Small intestine (tissue), 16 donors: ENCODE measurements at places on chromosomes 1 and 21. TPM values are rescaled to one million over a fixed set of nuclear protein-coding genes. Genes with fewer than 3 reads are reported as not detected.

DNA sequence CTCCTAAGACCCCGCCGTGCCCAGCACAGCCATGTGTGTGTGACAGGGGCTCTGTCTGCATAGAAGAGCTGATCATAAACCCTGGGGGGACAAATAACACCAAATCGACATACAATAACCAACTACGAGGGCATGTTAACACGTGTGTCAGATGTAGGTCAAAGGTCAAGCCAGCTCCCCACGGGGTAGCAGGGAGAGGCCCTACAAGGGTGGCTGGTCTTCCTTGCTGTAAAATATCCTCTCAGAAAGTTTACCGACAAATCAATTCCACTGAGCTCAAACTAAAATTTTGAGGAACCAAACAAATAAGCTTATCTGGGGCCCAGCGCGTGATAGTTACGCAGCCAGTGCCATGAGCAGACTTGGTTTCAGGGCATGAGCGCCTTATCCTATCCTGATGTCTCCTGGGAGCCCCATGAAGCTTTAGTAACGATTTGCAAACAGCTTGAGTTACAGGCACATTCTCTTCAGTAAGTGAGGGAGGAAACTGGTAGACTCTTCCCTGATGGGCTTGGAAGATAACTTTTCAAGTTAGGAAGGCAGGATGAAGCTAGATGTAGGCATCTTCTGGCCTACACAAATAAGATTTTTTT is 2.7 kb upstream of the TMPRSS3 start:
- no peak for DNase-seq

DNA sequence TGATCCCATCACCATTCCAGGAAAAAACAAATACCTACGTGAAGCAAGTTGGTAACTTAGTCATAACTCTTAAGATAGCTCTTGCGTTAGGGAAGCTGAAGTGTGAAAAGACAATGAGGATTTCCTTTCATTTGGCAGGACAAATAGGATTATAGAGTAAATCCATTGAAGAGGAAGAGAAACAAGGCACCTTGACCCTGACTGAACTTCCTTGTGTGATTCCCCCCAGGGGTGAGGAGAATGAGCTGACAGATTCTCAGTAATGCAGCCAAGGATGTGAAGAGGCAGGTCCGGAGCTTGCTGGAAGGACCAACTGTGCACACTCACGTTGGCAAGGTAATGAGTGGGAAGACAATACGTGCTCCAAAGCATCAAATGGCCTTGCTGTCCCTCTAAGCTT is 55.0 kb upstream of the HMCN1 start:
- DNase-seq = no peak

- no peak for DNase-seq
Measured at GRCh38 chr1:224879162-224879803, 50.2 kb upstream of the DNAH14 start.

GRCh38 chr1:248631354-248632008 is 3.4 kb downstream of the OR2T11 start:
- peak; percentile 72 for DNase-seq

DNA sequence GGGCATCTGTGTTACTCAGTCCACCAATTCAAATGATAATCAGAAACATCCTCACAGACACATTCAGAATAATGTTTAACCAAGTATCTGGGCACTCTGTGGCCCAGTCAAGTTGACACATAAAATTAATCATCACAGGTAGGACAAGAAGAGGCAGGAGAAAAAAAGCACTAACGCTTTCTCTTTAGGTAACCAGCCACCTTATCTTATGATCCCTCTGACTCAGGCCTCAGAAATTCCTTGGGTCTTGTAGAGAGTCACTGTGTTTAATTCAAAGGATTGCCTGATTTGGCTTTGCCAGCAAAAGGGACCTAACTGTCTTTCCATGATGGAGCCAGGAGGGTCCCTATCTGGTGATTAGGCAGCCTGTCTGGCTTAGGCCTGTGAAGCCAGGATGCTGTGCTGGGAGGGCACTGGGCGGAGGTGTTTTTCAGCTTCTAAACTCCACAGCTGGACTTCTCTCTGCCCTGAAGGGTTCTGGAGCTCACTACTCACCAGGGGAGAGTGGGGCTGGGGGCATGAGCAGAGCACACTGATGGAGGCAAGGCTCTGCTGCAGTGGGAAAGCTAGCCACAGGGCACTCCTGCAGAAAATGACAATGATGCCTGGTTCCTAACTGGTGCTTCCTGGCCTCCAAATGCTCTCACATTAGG is 36.4 kb upstream of the STUM start:
- DNase-seq = no peak

DNA sequence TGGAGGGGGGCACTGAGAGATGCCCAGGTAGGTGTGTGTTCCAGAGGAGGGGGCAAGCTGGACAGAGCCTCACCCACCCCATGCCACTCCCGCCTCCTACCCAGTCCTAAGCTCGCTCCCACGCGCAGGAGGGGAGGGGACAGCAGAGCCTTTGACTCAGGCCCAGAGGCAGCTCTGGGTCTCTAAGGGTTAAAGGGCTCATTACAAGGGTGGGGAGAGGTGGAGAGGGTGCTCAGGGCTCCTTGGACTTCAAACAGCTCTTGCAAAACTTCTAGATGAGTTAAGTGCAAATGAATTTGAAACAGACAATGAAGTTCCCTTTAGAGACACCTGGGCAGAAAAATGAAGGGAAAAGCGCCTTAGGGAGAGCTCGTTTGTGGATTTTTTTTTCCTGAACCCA is 104.2 kb upstream of the CASZ1 start:
- DNase-seq = peak; percentile 79

GRCh38 chr1:227791425-227792143 is 23.9 kb upstream of the PRSS38 start:
- DNase-seq = no peak

DNA sequence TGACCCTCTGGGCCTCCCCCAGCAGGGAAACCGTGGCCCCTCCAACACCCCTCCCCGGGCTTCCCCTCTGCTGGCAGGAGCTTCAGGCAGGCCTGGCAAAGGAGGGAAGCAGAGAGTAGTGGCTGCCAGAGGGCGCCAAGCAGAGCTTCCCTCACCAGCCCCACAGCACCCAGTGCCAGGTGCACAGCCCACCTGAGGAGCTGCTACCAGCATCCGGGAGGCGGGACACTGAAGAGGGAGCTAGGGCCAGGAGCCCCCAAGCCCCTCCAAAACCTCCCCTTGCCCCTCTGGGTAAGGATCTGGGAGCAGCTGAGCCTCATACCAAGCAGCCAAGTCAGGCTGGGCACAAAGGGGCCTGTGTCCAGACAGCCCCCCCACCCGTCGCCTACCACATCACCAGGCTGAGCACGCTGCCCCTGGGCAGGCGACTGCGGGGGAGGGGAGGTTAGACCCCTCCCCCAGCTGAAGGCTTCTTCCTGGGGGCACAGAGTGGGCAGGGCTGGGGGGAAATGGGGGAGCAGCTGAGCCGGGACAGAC is 19.6 kb downstream of the CCDC24 start:
- no peak for DNase-seq

GRCh38 chr1:171160211-171160610 is 24.9 kb upstream of the FMO2 start:
- DNase-seq = peak; percentile 68

DNA sequence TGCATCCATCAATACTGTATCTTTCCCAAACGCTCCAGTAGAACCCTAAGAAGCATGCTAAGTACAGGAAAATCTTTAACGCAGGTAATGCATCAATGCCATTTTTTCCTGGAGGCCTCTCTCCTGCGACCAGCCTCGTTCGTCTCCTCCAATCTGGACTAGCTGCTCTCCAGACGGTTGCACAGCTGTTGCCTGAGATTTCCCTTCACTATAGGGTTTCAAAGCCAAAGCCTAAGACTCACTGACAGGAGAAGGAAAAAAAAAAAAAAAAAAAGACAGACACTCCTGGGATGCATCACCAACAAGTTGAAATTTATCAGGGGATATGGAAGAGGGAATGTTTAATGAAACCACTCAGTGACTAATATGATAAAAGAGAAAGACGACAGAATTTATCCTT is 93.0 kb downstream of the APP start:
- no peak for DNase-seq

DNA sequence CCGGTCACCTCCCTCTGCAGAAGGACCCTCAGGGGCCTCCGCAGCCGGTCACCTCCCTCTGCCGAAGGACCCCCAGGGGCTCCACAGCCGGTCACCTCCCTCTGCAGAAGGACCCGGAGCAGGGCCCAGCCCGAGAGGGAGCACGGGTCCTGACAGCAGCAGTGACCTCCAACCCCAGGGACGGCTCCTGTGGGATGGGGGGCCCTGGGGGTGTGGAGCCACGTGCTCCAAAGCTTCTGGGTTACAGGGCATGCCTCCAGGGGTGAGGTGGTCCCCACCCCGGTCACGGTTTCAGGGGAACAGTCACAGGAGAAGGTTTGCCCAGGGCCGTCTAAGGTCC is 40.3 kb downstream of the SLC19A1 start:
- no peak for DNase-seq

DNA sequence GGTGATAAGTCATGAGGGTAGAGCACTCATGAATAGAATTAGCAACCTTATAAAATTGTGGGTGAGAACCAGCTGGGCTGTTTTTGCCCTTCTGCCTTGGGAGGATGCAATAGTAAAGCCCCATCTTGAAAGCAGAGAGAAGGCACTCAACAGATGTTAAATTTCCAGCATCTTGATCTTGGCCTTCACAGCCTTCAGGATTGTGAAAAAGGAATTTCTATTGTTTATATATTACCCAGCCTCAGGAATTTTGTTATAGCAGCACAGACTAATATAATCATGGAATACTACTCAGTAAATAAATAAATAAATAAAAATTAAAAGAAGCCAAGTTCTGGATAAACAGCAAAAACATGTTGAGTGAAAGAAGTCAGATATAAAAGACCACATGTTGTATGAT is 175.2 kb downstream of the KCNT2 start:
- DNase-seq = no peak

- no peak for DNase-seq
Measured at GRCh38 chr21:35831230-35831629, 229.1 kb downstream of the SETD4 start.

DNA sequence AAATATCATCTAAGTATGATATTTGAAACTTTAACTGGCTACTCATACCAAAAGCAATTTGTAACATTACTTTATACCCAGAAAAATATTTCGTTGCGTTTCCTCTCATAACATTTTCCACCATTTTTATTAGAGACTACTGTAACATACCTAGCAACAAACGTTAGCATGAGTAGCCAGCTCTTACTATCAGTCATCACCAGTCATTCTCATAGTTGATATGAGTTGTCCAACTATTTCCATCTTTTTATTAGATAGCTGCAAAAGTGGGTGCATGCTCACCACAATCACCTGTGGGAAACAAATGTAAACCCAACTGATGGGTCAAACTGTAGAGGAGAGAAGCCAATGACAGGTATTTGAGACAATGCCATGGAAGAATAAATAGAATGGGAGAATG is 114.6 kb downstream of the AKT3 start:
- DNase-seq = no peak

DNA sequence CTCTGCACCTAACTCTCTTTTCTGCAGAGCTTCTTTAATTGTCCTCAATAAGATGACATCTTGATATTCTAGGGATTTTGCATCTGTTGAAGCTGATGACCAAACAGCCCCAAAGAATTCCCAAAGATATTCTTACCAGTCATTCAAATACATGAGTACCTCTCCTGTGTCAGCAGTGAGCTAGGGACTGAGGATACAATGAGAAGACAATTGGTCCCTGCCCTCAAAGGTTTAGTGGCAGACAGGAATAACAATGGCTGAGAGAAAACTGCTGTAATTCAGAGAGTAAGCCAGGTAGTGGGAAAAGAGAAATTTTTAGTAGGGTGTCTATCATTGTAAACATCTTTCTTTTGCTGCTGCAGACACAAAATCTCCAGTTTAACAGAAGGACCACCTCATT is 5.9 kb downstream of the MCOLN3 start:
- DNase-seq = no peak

- no peak for DNase-seq
Measured at GRCh38 chr1:15321601-15322000, 74.6 kb downstream of the FHAD1 start.

- no peak for DNase-seq
Measured at GRCh38 chr1:227297073-227297793, 21.1 kb downstream of the CDC42BPA start.

- DNase-seq = no peak
Measured at GRCh38 chr1:71488555-71489252, 407.9 kb upstream of the ZRANB2 start.

DNA sequence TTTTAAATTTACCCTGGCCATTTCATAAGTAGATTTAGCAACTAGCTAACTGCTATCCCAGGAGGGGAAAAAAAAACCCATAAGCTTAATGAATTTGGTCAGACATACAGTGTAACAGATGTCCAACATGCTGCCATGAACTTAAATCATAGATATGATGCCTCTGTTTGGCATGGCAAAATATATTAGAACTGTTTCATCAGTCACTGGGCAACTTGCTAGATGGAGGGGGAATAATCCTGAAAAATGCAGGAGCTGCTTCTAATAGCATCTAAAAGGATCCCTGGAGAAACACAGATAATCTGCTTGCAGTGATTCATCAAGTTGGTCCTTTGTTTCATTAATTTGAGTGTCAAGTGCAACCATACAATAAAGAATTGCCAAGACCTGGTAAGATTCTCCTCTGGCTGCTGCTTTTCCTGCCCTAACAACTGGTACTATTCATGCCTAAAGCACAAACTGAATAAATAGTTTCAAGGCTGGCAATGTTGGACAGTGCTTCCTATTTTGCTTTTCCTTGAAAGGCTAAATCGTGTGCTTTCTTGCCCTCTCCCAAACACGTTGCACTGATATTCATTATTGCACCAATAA is 1.5 kb upstream of the ST6GALNAC5 start:
- no peak for DNase-seq

DNA sequence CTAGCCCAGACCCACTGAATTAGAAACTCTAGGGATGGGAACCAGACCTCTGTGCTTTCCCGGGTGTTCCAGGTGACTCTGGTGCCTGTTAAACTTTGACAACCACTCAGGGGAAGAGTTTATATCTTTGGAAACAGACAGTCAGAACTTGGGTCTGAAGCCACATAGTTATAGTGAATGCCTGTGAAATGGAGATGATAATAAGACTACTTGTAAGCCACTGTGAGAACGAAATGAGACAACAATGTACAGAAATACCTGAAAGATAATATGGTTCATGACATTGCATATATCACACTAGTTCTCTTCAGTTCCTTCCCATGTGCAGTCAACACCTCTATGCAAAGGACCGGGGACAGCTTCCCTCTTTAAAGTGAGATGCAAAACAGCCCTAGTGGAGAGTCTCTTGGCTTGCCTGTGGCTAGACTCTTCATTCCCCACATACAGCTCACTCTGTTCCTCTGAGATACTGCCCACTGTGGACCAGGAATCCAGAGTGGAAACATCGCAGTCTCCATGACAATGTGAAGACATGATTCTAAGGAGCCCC is 287.5 kb downstream of the ASTN1 start:
- DNase-seq = no peak

- DNase-seq = no peak
Measured at GRCh38 chr1:223227486-223228196, 84.6 kb upstream of the TLR5 start.

GRCh38 chr1:186859995-186860394 is 31.2 kb downstream of the PLA2G4A start:
- no peak for DNase-seq

The DNAJC6 gene
- 0.22 TPM for polyA plus RNA-seq

The UCK2 gene
- polyA plus RNA-seq = 22.2 TPM

The LCK gene
- polyA plus RNA-seq = 4.0 TPM

The ANGPTL1 gene
- 1.3 TPM for polyA plus RNA-seq

The DCDC2B gene
- polyA plus RNA-seq = 0.41 TPM

The SERPINC1 gene
- polyA plus RNA-seq = not detected
